ENCODE measurements at places on chromosomes 3 and 15. TPM values are rescaled to one million over a fixed set of nuclear protein-coding genes. Genes with fewer than 3 reads are reported as not detected.

Gene DAG1
- 70.1 TPM for total RNA-seq

Gene BOC
- total RNA-seq, result 104 TPM

Gene CHRD
- 26.8 TPM for total RNA-seq

Gene USP13
- total RNA-seq, result 17.2 TPM

Gene CSPG5
- total RNA-seq, result 81.9 TPM

Gene TBCCD1
- total RNA-seq, result 30.2 TPM

Gene SCN11A
- 1.4 TPM for total RNA-seq

Measured in camera-type eye (tissue), 1 donor.